ENCODE measurements at places on chromosomes 5 and 9. TPM values are rescaled to one million over a fixed set of nuclear protein-coding genes. Genes with fewer than 3 reads are reported as not detected.

DNA sequence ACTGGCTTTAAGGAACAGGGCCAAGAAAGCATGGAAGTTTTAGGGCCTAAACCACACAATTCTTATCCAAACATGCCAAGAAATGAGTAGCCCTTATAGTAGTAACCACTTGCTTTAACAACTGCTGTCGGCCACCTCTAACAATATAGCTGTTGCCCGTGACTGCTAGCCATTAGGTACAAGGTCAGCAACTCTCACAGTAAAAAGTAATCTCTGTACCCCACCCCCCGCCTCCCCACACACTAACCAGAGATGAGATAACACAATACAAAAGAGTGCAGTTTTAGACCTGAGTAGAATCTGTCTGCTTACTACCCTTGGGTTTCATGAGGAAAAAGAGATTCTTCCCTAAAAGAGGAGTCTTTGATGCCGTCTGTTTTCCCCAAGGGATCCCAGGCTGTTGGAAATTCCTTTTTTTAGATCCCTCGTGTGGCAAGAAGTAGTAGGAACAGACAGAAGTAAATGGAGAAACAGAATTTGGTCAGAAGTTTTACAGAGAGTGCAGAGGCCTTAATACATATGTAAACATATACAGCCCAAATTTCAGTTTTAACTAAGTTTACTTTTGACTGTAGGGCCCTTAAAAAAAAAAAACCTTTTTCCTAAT lies 94.3 kb downstream of the WDR41 start:
- DNase-seq: no peak

GRCh38 chr5:84343171-84343570 lies 41.5 kb downstream of the EDIL3 start:
- DNase-seq: no peak

DNA sequence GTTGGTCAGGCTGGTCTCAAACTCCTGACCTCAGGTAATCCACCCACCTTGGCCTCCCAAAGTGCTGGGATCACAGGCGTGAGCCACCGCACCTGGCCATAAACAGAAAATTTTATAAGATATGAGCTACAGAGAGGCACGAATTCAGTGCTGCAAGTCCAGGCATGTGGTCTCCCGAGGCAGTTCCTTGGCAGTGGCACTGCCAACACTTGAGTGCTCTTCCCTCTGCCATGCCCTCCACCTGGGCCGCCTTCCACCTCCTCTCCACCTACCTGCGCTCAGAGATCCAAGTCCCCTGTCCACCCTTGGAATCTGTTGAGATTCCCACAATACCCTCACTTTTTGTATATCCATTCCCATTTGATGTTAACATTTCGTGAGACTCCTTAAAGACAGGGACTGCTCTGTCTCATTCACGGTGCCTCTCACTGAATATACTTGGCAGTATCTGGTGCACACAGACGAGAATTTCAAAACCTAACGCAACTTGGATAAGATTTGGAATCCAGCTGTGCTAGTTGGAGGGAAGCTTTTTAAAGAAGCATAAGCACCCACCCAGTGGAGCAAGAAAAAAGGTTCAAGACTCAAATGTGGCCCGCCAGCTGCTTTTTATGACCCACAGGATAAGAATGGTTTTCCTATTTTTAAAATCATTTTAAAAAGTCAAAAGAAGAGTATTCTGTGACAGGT lies 68.3 kb downstream of the DCP2 start:
- DNase-seq: peak; percentile 33

GRCh38 chr5:122040636-122041302 lies 37.3 kb downstream of the LOX start:
- DNase-seq: no peak

DNA sequence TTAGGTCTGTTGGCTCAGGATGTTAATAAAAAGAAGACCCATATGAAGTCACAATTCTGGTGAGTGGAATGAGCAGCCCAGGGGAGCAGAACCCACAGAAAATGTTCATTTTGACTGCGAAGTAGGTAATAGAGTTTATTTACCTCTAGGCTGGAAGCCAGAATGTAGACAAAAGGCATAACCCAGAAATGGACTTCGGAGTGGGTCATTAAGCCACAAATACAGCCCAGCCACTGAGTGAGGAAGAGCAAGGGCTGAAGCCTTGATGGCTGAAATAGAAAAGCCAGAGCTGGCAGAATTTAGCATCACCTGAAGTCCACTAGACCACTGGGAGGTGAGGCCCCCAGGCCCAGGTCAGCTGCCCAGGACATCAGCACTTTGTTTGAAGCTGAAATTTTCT lies 168.0 kb downstream of the NXNL2 start:
- DNase-seq: no peak

- DNase-seq: no peak
Measured at GRCh38 chr5:40875958-40876357, 33.3 kb upstream of the C7 start.

ANKRD31 gene
- not detected for total RNA-seq

HSPA9 gene
- 201 TPM for total RNA-seq

FRMPD1 gene
- 0.88 TPM for total RNA-seq

Data from left lobe of liver (tissue), 2 donors.